ENCODE measurements at places on chromosomes 12 and 14.

GRCh38 chr14:68780358-68781160, 12.3 kb downstream of the ZFP36L1 start:
- DNase-seq: no peak

GRCh38 chr12:66960704-66961690, 282.1 kb upstream of the GRIP1 start:
- no peak for DNase-seq

DNA sequence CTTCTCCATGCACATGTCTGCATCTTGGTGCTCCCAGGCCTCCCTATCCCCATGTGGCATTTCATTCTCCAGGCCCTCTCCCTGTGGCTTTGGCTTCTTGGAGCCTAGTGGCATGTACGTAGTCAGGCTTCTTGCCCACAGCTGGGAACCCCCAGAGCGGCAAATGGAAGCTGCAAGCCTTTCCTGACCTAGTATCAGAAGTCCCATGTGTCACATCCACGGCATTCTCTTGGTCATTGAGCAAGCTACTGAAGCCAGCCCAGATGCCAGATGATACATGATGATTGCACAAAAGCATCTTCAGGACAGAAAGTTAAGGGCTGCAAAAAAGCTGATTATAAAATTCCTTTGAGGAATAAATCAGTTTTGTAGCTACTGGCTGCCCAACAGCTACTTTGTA, 154.9 kb downstream of the PELI2 start:
- peak; percentile 80 for DNase-seq

DNA sequence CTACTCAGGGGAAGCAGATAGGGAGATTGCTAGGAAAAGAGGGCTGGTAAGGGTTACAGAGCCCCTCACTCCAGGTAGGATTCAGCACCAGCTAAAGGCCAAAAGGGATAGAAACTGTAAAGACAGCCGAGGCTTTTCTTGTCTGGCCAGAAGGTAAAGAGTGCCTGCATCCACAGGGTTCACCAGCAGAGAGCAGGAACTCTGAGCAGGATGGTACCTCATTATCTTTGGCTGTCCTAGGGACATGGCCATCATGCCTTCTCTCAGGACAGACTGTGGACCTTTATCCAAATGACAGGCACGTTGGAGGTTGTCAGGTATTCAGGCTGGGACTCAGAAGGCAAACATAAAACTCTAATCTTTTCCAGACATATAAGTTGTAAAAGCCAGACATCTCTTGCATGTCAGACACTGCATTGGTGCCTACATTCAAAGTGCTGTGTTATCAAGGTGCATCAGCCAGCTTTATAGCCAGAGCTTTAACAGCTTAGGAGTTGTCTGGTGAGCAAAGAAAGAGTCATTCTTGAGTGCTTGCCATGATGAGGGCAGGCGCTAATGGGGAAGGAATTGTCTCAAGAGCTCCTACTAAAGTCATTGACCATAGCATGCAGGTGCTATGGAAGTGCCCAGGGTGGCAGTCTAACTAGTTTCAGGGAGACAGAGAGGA, 89.5 kb downstream of the PELI2 start:
- DNase-seq: no peak

GRCh38 chr12:177980-178828, 35.8 kb downstream of the SLC6A12 start:
- no peak for DNase-seq

DNA sequence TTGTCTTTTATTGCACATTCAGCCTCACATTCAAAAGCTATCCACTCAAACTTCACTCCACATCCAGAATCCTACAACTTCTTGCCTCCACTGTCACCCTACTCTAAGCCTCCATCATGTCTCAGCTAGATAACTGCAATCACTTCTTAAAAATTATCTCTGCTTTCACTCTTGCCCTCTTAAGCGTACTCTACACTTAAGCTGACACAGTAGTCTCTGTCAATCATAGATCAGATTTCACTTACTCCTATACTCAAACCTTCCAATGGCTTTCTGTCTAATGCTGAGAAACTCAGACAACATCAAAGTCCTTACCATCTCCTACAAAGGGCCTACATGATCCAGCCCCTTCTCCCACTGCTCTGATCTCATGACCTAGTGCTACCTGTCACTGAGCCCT, 304.1 kb downstream of the ITPR2 start:
- DNase-seq: no peak

DNA sequence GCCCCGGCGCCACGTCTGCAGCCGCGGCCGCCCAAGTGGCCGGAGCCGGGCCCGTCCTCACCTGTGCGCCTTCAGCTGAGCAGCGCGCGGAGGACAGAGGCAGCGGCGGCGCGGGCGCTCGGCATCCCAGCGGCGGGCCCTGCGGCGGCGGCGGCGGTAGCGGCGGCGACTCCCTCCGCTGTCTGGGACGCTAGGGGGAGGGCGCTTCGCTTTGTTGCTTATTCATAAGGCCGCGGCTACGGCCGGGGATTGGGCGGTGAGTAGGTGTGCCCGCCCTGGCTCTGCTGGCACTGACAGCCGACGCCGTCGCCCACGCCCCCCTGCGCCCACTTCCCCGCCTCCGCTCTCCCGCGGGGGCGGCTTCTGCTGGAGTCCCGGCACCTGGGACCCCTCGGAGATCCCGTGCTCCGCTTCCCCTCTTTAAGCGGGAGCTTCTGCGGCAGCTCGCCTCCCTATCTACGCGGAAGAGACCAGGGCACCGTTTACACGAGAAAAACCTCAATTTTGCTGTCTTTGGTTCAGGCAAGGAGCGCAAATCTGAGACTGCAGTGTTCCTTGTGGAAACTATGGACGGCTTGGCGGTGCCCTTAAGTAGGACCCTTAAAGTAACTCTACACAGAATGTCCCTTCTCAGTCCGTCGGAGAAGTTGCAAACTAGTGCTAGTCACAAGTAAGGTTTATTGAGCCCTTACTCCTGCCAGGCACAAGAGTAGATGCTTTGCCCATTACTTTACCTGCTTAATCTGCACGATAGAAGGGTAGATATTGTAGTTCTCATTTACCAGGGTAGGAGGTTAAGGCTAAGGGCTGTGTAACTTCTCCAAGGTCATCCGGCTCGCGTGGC, at the start of gene ARMH4:
Gene ARMH4, minus strand, starts transcription at position 200 of the 844 bp plus-strand sequence. CDS start 12,855 bp downstream, outside the sequence.
- DNase-seq: peak; percentile 29

- no peak for DNase-seq
These were observed 769.5 kb upstream of the NOVA1 start for GRCh38 chr14:27367345-27367744.

GRCh38 chr12:95582230-95583058, 31.2 kb upstream of the USP44 start:
- no peak for DNase-seq

DNA sequence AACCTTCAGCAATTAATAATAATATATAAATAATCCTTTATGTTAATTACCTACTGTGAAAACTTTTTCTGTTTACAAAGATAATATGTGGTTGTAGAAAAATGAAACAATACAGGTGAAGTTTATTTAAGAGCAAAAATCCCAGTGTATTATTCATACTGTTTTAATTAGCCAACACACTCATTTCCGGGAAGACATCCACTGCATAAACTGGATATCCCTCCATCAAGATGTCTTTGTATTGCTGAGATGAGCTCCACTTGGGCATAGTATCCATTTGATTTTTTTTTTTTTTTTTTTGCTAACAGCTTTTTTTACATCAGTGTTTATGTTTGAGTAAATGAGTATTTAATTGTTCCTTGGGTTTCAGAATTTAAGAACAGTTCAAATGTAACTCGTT, 13.7 kb upstream of the DERA start:
- DNase-seq: no peak

DNA sequence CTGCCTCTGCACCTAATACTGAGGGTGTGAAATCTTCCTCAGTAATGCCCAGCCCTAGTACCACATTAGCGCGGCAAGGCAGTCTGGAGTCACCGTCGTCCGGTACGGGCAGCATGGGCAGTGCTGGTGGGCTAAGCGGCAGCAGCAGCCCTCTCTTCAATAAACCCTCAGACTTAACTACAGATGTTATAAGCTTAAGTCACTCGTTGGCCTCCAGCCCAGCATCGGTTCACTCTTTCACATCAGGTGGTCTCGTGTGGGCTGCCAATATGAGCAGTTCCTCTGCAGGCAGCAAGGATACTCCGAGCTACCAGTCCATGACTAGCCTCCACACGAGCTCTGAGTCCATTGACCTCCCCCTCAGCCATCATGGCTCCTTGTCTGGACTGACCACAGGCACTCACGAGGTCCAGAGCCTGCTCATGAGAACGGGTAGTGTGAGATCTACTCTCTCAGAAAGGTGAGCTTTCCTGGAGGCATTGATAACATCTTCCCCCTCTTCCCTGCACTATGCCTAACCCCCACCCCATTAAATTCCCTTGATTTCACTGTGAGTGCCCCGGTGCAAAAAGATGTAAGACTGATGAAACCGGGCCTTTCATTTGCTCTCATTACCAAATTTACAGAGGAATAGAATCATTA, 291.4 kb downstream of the NAV3 start:
- DNase-seq: no peak

GRCh38 chr12:71691504-71692129, 5.7 kb downstream of the TMEM19 start:
- no peak for DNase-seq

DNA sequence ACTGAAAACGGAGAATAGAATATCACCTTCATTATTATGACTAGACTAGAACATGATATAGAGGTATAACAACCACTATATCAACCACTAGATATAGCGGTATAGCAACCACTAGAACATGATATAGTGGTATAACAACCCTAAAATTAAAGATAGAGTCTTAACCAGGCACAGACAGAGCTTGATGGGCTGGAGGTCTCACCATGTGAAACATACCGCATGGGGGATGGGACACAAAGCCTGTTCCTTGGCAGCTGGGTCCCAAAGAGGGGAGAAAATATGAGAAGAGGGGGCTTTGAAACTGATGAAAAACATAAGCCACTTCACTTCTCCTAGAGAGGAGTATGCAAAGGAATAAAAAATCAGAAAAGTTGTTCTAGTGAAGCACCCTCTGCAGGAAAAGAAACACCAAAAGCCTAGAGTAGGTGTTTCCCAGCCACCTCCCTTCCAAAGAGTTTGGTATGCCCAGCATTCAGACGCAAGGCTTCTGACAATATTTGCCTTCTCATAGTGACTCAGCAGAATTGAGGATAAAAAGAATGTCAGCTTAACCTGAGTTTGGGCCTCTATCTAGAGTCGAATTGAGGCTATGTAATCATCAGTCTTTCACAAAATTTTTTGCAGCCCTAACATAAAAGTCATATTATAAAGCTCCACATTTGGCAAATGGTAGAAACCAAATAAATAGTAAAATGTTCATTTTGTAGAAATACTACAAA, 316.4 kb downstream of the NOVA1 start:
- peak; percentile 54 for DNase-seq

DNA sequence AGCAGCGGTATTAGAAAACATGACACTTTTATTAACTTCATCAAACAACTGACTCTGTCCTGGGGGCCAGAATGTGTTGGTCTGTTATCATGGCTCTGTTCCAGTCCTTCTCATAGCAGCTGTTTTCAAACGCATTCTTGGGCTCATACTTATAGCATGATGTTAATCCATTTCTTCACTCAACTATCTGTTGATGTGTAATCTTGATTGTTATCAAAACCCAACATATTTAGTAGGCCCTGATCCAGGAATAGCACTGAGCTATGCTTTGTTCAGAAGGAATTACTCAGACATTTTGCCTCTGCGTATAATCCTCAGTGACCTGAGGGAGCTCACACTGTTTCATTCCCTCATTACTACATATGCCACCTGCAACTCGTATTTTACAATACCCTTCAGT, 315.9 kb downstream of the BMP4 start:
- DNase-seq: no peak

DNA sequence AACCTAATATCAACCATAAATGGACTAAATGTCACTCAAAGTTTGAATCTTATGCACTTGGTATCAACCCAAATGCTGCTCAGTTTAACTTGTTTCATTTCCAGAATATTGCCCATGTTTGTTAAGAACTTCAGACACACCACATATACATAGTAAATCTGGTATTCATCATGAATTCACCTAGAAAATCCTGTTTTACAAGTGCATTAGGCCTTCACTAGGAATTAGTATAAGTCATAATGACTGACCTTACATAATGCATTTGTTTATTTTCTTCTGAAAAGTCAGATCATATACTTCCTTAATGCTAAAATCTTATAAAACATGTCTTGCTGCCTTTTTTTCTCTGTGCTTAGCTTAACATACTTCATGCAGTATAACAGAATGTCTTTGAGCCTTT, 66.1 kb downstream of the ABCD2 start:
- DNase-seq: no peak

- no peak for DNase-seq
These were observed 458 bp downstream of the SSPN start for GRCh38 chr12:26195641-26196420.

DNA sequence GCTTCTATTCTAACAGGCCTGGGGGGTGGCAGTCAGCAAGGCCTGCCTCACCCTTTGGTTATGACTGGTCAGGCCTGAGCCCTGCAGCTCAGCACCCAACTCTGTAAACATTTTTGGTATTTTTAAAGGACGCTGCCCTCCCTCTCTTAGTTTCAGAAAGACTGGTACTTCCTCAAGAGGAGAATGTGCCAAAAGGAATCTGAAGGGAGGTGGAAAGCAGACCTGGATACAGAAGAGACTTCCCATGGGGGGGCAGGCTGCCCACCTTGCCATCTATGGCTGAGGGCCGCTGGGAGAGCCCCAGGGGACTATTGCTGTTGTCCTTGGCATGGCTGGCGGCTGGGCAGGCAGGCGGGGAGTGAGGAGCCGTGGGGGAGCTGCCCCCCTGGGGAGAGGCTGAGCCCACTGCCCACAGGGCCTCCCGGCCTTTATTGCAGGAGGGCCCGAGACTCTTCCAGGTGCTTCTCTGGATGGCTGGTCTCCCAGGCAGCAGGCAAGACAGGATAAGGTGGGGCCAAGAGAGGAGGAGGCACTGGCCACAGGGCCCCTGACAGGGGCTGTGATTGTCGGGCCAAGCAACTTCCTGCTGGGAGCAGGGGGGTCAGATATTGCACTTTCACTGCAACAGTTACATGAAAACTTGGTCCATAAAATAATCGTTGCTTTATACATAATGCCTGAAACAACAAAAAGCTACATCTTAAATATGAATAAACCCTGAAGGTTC, 3.5 kb downstream of the ARL6IP4 start:
- no peak for DNase-seq

DNA sequence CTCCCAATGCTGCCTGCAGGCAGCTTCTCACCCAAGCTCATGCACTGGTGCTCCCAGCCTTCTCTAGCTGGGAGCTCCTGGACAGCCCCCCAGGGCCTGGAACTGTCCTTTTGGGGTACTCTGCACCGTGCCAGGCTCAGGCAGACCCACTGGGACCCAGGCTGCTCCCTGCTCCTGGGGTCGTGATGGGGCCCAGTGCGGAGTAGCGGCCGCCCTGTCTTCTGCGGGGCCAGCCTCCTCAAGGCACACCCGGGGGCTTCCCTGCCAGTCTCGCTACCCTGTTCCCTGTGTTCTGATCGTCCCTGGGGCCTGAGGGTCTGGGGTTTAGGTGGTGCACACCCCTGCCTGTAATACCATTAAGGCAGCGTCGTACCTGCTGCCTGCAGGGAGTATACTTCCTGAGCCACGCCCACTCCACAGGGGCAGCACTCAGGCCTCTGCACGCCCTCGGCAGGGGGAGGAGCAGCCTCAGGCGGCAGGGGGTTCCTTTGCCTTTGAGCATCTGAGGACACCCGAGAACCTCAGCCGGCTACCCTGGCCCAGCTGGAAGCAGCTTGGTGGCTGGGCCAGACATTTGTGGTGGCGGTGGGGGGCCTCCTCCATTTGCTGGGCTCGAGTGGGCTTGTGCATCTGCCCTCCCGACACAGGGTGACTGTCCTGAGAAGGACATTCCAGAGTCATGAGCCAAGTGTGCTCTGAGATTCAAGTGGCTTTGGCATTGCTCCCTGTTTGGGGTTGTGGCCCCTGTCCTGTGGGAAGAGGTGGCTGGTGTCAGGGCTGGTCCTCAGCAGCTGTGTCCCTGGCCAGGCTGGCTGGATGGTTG, 9.2 kb upstream of the CRIP2 start:
- no peak for DNase-seq

GRCh38 chr12:128337431-128338170, 70.6 kb downstream of the TMEM132C start:
- no peak for DNase-seq

All from GM04503 (cell line).